Fibroblast of the aortic adventitia (primary cell): ENCODE measurements at places on chromosomes 12 and 14. TPM values are rescaled to one million over a fixed set of nuclear protein-coding genes. Genes with fewer than 3 reads are reported as not detected.

Gene CHGA
- total RNA-seq, result 0.18 TPM in 1 of 2 replicates, not detected in the other

Gene TRMT61A
- 4.7 and 9.2 TPM in 2 replicates for total RNA-seq

Gene ARHGEF25
- 18.3 and 64.5 TPM in 2 replicates for total RNA-seq

Gene NAV3
- total RNA-seq, result 83.1 and 121 TPM in 2 replicates

Gene TMEM30B
- 3.8 and 4.9 TPM in 2 replicates for total RNA-seq

Gene DDX11
- 15.2 and 17.0 TPM in 2 replicates for total RNA-seq

Gene MRPL52
- total RNA-seq, result 14.2 and 69.9 TPM in 2 replicates

Gene CMKLR1
- 0.54 TPM in 1 of 2 replicates, not detected in the other for total RNA-seq

Gene IL22
- total RNA-seq, result not detected in 2 replicates
